ENCODE measurements at places on chromosomes 7 and 10.

- DNase-seq = no peak
Observed at GRCh38 chr10:108303149-108303548, 1138.6 kb upstream of the SORCS1 start.

GRCh38 chr7:101179713-101180112 is 380 bp downstream of the NAT16 start:
- DNase-seq = no peak

- DNase-seq = no peak
Observed at GRCh38 chr7:64999165-65000004, 7.1 kb downstream of the ERV3-1 start.

DNA sequence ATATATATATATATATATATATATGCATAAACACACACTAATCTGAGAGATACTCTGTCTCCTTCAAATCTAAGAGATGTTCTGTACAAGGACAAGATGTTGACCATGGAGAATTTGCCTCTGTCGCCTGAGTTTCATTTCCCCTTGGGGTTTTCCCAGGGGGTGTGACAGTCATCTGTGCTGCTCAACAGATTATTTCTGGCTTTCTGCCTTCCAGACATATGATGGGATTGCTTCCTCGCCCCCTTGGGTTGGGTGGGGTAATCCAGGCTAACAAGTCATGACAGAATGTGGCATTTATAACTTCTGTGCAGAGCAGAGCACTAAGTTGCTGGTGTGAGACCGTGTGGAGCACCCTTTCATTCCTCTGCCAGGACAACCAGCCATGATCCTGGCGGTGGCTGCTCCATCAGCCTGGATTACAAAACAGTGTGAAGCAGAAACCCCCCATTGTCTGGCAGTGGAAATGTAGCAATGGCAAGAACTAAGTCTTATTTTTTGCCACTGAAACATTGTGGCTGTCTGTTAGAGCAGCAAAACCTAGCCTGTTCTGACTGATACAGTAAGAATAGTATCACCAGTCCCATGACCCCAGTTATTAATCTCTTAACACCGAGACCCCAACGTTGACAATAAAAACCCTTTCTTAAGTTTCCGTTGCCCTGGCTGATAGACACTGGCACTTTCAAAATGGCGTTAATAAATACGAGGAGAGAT is 13.7 kb upstream of the USP6NL start:
- DNase-seq = no peak

DNA sequence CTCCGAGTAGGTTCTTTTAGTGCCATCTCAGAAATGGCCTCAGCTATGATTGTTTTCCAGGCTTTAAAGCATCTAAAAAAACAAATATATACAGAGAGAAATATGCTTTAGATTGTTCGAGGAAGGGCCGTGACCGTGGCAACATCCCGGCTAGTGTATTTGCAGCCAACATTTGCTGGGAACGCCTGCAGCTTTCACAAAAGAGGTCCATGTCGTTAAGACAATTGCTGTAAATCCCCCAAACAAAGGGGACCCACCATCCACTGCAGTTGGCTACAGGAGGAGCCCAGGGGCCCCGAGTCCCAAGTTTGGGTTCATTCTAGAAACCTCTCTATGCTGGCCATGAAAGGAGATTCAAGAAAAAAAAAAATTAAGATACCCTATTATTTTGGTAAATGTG is 152.8 kb upstream of the TCF7L2 start:
- DNase-seq = no peak

- no peak for DNase-seq
Observed at GRCh38 chr10:49526619-49527018, 12.3 kb downstream of the ERCC6 start.

DNA sequence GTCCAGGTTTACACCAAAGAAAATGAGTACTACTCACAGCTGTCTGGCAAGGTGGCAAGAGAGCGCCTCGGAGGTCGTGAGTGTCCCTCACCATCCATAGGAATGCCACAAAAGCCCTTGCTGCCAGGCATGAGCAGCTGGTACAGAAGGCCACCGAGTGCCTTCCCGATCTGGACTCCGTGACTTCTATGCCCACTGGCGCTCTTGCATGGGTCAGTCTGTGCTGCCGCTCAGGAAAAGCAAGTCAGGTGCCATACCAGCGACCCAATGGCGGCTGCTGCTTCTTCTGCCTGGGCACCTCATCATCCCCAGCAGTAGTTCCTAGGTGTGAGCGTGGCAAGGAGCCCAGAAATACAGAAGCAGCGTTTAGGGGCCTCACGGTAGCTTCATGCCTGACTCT is 11.7 kb downstream of the TBXAS1 start:
- DNase-seq = no peak

GRCh38 chr7:36096460-36097095 is 56.5 kb upstream of the EEPD1 start:
- no peak for DNase-seq

DNA sequence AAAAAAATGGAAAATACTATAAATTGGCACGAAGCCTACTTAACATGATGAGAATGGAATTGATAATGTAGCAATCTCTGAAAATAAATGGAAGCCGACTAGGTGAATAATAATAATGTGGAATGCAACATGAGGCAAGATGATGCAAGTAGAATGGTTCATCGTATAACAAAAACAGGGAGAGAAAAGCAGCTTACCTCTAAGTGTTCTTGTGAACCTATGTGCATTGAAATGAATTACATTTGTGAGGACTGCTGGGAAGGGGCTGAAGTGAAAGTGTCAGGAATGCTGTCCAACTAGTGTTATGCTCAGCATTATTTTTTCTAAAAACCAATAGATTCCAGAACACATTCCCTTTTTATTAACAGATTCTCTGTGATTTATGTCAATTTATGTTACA is 440.6 kb upstream of the LRRN3 start:
- no peak for DNase-seq

GRCh38 chr10:9515922-9516321 is 1461.4 kb downstream of the GATA3 start:
- DNase-seq = no peak

DNA sequence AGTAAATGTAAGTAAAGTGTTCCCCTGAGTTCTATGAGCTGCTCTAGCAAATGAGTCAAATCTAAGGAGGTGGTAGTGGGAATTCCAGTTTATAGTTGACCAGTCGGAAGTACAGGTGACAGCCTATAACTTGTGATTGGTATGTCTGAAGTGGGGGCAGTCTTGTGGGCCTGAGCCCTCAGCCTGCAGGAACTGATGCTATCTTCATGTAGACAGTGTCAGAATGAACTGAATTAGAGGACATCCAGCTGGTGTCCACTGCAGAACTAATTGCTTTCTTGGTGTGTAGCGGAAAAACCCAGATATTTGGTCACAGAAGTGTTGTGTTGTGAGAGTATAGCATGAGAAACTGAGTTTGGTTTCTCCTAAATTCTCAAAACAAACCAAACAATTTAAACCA is 127.9 kb upstream of the AMPH start:
- DNase-seq = no peak

- no peak for DNase-seq
Observed at GRCh38 chr10:43983405-43983804, 334.7 kb upstream of the ZNF32 start.

GRCh38 chr7:39700932-39701331 is 77.6 kb downstream of the RALA start:
- DNase-seq = no peak

DNA sequence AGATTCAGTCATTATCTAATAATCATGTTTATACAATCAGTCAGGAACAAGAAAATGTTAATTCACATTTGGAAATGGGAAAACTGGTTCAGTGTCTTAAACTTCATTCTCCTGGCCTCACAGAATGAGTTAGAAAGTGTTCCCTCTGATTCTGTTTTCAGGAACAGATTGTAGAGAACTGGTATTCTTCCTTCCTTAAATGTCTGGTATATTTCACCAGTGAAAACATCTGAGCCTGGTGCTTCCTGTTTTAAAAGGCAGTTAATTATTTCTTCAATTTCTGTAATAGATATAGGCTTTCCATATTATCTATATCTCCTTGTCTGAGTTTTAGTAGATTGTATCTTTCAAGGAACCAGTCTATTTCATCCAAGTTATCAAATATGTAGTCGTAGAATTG is 97.1 kb upstream of the TMEM168 start:
- DNase-seq = no peak

GRCh38 chr7:25841575-25841974 is 310.4 kb upstream of the NFE2L3 start:
- no peak for DNase-seq

DNA sequence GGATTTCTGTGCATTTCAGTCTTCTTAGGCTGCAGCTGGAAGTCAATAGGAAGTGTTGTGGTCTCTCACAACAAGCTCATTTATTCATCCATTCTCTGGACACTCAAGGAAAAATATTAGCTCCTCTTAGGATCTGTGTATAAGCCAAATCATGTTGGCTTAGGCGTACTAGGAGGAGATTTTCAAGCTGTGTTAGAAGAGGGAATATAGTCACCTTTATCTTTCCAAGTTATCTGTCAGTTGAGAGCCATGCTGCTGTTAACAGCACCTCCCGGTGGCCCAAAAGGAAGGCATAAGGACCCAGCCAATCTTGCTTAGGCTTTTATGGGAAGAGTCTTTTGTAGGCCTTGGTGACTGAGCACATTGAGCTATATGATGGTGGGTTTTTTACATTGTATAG is 220.0 kb downstream of the LRMDA start:
- DNase-seq = no peak

- DNase-seq = no peak
Observed at GRCh38 chr10:88866454-88866853, 13.6 kb upstream of the STAMBPL1 start.

DNA sequence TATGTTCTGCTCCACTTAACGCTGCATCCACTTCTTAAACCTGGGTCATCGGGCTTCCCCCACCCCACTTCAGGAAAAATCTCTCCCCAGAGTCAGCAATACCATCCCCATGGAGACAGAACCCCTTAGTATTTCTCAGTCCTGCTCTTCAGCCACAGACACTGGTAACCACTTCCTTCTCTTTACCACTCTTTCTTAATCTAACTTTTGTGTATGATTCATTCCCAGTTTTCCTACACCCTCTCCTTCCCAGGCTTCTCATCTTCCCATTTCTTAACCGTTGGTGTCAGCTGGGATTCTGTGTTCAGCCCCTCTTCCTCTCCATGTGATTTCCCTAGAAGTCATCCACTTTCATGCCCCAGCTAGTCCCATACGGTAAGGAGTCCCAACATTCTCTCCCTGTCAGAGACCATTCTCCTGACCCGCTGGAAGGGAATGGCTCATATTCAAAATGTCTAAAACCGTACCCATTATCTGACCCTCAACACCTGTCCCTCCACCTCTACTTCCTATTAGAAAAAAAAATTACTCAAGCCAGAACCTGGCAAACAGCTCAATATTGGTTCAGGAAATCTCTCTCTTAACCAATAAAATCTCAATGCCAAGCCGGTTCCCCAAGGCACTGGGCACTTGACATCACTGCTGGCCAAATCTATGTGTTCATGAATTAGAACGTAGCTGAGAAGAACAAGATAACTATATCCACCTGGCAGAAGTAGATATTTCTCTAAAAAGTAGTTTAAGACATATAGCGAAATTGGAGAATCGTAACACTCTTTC is 89.4 kb downstream of the DGKI start:
- DNase-seq = no peak

- DNase-seq = no peak
Observed at GRCh38 chr10:120403109-120403508, 53.9 kb upstream of the PLPP4 start.

DNA sequence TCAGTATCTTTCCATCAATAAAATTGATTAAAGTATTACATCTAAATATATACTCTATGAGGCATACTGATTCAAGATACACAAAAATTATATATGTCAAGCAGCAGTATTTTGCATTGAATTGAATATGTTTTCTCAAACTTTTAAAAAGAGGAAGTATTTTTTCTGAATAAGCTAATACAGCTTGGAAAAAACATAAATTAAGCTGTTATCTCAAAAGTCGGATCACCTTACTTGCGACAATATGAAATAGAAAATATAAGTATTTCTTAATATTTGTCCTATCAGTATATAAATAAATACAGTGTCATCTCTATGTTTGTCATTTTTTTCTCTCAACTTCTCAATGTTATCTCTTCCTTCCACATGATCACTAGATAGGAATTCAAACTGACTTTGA is 139.3 kb downstream of the MBL2 start:
- DNase-seq = no peak

GRCh38 chr7:117673839-117674238 is 194.0 kb downstream of the CFTR start:
- DNase-seq = no peak

GRCh38 chr10:14592566-14592965 is 182.1 kb downstream of the FAM107B start:
- no peak for DNase-seq

DNA sequence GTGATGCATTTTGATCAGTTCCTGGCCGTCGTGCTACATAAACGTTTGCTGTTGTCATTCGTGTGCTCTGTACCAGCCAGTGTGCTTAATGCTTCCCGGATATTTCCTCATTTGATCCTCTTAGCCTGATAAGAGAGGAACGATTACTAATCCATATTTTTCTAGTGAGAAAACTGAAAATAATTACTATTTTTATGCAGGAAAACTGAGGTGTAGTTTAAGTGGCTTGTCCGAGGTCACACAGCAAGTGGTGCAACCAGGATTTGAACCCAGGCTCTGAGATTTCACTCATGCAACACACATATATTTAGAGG is 650 bp upstream of the SORBS1 start:
- DNase-seq = no peak

DNA sequence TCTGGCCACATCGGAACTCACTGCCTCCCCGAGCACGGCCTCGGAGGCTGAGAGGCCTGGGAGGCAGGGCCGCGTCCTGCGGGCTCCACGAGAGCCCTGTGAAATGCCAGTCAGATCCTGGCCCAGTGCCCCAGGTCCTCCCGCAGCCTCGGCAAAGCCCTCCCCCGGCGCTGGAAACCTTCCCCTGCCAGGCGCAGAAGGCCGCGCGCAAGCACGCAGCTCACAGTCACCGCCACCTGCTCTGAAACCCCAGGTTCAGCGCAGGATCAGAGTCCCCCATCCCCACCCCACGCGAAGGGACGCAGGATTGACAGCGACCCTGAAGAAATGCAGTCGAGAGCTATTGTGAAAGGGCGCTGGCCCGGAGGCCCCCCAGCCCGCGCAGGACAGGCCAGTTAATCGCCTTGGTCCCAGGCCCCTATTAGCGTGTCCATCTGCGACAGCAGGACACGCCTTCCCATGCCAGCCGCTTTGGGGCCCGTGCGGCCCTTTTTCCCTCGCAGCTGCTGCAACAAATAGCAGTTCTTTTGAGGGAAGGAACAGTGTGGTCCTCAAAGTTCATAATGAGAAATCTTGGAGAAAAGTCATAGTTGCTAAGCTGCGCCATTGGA is 13.5 kb upstream of the EGFR start:
- DNase-seq = no peak

GRCh38 chr7:25180946-25181345 is 47.3 kb downstream of the NPVF start:
- DNase-seq = no peak

DNA sequence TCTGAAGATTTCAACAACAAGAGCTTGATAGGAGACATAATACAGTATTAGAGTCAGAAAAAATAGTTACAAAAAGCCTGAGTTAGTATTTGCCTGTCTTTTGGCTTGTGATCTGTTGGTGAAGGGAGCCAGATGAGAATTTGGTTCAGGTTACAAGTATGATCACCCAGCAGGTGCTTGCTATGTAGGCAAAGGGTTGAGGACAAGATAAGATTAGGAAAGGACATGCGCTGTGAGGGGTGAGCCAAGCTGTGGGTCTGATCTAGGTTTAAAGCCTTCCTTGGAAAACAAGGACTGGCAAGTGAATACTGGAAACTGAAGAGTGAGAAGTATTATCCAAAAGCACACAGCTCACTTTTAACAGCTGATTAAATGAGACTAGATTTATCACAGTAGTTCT is 28.7 kb upstream of the CD36 start:
- no peak for DNase-seq
